ENCODE measurements at places on chromosomes 4 and X.

DNA sequence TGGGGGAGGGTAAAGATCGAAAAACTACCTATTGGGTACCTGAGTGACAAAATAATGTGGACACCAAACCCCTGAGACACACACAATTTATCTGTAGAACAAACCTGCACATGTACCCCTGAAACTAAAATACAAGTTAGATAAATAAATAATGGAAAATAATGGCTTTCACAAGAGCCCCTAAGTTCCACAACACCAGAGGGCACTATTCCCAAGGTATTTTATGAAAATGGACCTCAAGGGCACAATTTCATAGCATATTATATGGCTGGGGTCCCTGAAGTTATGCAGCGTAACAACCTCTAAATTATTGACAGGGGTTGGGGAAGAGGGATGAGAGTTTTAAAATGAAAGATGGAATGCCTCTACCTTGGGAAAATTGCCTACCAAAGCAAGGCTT lies 81.3 kb upstream of the TMEM33 start:
- no peak for DNase-seq

- peak; percentile 18 for DNase-seq
Observed at GRCh38 chrX:152817078-152817764, 13.3 kb downstream of the CETN2 start.

DNA sequence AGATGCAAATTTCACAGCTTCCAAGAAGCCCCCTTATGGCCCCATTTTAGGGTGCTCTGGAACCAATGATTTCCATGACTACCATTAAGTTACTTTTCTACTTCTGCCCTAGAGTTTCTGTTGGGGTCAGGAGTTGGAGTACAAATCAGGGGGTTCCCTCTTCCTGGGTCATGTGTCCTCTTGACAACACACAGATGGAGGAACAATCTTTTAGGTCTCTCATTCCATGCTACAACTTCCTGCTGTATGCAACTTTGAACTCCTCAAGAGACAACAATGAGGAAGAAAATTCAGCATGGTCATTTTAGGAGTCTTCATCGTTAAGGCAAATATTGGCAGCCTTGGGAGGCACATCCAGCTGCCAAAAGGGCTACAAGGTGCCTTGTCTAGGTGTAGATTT lies 79.7 kb downstream of the SEL1L3 start:
- DNase-seq: no peak

- no peak for DNase-seq
Observed at GRCh38 chr4:21692241-21692640, 256.3 kb downstream of the KCNIP4 start.

- peak; percentile 13 for DNase-seq
Observed at GRCh38 chr4:118398226-118399090, 45.7 kb upstream of the PRSS12 start.

- no peak for DNase-seq
Observed at GRCh38 chr4:146369446-146369845, 152.3 kb downstream of the SLC10A7 start.

GRCh38 chrX:66110112-66110511 lies 53.9 kb upstream of the HEPH start:
- DNase-seq: peak; percentile 23

DNA sequence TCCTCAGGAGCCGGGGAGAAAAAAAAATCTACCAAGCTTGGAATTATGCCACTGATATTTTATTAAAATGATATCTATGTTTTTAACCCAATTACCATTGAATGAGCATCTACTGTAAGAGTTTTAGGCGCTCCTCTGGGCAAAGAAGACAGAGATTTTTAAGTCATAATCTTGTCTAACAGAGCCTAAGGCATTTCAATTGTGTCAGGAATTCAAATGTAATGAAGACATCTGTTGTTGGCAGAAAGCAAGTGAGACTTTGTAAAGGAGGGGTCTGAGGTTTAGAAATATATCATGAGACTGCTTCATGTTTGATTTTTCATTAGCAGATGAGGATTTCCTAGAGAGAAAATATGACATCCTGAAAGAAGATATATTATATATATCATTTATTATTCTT lies 1158.1 kb downstream of the FSTL5 start:
- DNase-seq: no peak

DNA sequence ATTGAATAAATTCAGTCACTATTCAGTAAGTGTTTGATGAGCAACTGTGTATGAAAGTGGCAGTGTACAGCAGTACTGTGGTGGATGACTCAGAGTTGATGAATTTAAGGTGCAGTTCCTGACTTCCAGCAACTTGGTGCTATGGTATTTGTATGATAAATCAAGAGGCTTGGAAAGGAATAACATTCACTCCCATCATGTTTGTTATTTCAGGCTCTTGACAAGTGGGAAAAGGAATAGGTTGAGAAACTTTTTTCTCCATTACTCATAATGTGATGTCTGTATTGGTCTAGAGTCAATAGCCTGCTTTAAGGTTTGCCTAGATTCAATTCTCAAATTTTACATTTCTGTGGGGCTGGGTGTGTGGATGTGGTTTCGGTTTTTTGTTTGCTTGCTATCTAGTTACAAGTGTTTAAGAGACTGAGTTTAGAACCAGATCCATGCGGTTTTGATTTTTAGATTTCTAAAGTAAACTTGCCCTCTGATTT lies 35.1 kb upstream of the CYP2U1 start:
- DNase-seq: no peak

DNA sequence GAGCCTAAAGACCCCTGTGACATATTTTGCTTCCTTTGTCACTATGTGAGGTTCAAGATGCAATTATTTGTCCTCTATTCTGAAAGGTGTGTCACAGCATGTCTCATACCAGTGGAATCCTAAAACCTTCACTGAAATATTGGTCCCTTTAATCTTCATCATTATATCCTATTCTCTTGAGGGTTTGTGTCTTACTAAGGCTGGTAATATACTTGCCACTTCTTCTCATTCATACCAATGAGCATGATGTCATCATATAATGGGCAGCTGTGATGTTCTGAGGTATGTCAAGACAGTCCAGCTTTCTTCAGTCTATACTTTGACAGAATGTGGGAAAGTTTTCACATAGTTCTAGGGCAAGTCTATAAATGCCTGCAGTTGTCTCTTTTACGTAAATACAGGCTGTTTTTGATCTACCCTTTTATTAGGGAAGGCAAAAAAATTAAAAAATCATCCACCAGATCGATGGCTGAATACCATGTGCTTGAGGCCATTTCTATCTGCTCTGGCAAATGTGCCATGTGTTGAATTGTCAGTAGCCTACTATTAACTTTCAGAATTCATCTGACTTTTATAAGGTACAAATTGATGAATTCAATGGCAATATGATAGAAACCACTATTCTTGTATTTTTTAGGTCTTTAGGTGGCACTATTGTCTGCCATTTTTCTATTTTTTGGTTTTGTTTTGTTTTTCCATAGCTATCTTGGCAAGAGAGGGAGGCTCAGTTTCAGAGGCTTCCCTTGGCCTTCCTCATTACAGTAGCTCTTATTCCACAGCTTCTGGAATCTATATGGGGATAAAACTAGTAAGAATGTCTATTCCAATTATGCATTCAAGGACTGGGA lies 209.0 kb downstream of the PPARGC1A start:
- no peak for DNase-seq

GRCh38 chrX:79511799-79512198 lies 144.7 kb upstream of the ITM2A start:
- DNase-seq: no peak

DNA sequence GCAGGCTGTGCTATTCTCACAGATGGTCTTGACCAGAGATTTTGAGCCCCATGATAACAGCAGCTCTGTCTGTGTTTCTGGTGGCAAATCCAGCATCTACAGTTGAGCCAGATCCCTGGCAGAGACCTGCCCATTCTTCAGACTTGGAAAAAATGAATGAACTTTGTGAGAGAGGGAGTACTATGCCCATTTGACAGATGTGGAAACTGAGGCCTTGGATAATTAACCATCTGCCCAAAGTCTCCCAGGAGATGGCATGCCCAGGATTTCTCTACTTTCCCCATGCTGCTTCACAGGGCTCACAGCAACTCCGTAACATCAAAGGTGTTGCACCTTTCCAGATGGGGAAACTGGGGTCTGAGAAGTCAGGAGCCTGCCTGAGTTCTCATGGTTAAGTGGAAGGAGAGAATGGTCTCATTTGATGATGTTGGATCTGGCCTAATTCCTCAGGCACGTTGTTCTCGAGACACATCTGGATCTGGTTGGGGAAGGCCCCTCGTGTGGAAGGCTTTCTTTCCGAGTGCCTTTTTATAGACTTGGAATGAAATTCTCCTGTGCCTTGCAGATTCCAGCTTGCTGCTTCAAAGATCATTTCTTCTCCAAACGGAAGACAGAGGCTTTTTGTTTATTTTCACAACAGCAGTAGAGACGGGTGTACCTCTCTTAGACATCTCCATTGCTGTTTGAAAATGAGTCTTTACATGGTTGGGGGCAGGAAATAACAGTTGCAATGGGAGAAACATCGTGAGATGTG lies 73.3 kb upstream of the STX18 start:
- DNase-seq: no peak

GRCh38 chr4:86483773-86484172 lies 110.3 kb upstream of the PTPN13 start:
- no peak for DNase-seq

GRCh38 chr4:146647615-146648460 lies 9.1 kb downstream of the POU4F2 start:
- no peak for DNase-seq

DNA sequence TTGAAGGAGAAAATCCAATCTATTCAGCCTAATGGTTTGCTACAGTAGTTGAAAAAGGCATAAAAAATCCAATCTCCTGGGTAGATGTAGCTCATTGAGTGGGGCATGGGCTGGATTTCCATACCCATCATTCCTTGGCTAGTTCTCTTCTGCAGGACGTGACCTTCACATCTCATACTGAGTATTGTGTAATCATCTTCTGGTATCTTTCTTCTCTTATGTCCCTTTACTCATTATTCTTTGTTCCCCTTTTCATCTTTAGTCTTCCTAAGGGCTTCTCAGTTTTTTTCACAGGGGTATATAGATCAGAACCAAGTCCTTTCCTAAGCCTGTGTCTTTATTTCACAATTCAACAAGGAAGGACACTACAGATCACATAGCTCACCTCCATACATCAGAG lies 727.6 kb upstream of the MAGEB2 start:
- DNase-seq: no peak

- DNase-seq: no peak
Observed at GRCh38 chrX:43878906-43879526, 3.2 kb downstream of the MAOB start.

DNA sequence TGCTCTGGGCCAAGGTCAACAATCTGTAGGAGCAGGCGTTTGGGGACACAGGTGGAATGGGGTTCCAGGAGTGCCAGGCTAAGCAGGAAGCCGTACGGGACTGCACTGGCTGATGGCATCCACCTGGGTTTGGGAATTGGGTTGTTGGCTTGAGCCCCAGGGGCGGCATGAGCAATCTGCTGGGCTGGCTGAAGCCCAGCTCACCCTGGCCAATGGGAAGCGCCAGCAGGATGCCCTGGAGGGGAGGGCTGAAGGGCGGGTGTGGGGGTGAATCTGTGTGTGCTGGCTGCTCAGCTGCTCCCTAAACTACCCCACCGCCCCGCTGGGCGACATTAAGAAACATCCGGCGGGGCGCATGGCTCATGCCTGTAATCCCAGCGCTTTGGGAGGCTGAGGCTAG lies 8.9 kb upstream of the RGS12 start:
- DNase-seq: no peak

GRCh38 chr4:23857367-23857959 lies 32.4 kb downstream of the PPARGC1A start:
- DNase-seq: no peak

GRCh38 chrX:98432413-98432812 lies 1548.7 kb downstream of the RPA4 start:
- no peak for DNase-seq

DNA sequence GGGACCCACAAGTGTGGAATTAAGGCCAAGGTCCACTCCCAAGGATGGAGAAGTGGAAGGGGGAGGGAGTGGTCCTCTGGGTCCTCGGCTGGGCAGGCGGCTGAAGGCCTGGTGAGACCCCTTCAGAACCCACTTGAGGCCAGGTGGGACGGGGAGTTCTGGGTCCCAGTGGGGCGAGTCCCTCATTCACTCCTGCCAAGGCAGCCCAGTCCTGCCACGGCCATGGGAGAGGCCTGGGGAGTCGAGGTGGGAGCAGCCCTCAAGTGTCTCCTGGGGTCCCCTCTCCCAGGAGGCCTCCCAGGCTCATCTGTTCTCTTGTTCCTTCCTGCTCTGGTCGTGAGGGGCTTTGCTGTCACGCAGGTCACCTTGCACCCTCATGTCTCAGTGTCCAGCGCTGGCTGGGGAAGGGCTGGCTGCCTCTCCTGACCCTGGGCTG lies 6.1 kb upstream of the SH3BP2 start:
- no peak for DNase-seq

GRCh38 chrX:154142950-154143745 lies 895 bp upstream of the OPN1LW start:
- no peak for DNase-seq

- DNase-seq: no peak
Observed at GRCh38 chr4:161906836-161907589, 256.8 kb downstream of the FSTL5 start.

GRCh38 chr4:81030061-81030980 lies at the start of gene BMP3:
Gene BMP3, plus strand, starts transcription at chr4:81030708. Its CDS starts 577 bp downstream, at chr4:81031285.
- DNase-seq: peak; percentile 14

- no peak for DNase-seq
Observed at GRCh38 chrX:136867096-136867491, 13.4 kb downstream of the RBMX start.

- peak; percentile 0 for DNase-seq
Observed at GRCh38 chrX:118807151-118808017, 16.2 kb upstream of the ZCCHC12 start.

GRCh38 chrX:39772057-39772832 lies 325.5 kb downstream of the BCOR start:
- DNase-seq: no peak

- DNase-seq: no peak
Observed at GRCh38 chr4:7195546-7196287, 3.4 kb downstream of the SORCS2 start.

- no peak for DNase-seq
Observed at GRCh38 chr4:74431113-74431826, 13.7 kb upstream of the AREG start.

DNA sequence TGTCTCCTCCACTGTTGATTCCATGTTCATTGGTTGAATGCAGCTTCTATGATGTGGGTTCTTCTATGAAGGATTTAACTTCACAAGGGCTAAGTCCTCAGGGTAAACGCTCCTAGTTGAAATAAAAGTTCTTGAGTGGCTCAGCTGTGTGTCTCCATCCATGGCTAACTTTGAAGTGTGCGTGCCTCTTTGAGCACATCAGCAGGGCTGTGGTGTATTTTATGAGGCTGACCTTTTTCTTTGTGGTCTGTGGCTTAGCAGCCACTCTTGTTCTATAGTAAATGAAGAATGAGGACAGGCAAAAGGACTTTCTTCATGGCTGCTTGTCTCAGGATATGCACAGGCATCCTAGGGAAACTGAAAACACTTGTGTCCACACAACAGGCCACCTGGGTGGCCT lies 88.5 kb downstream of the KIT start:
- no peak for DNase-seq
